Activated CD4-positive, alpha-beta memory T cell treated with anti-CD3 and anti-CD28 coated beads for 36 hours (primary cell): ENCODE measurements at places on chromosomes 4 and X. TPM values are rescaled to one million over a fixed set of nuclear protein-coding genes. Genes with fewer than 3 reads are reported as not detected.

Gene SORCS2
- total RNA-seq: 0.07 TPM

Gene ERVMER34-1
- total RNA-seq: 0.07 TPM

Gene OPRPN
- not detected for total RNA-seq

- H3K27me3 ChIP-seq: peaks cover 2% of the 10 kb centered on the region
- no peaks in the 10 kb centered on the region for H3K4me1 ChIP-seq
- H3K36me3 ChIP-seq: no peaks in the 10 kb centered on the region
- no peak overlapping the region for H3K4me3 ChIP-seq
- no peak overlapping the region for H3K27ac ChIP-seq
- DNase-seq: no peak
These were observed 303.5 kb upstream of the HS3ST1 start for GRCh38 chr4:11732155-11732554.

- H3K27me3 ChIP-seq: no peaks in the 10 kb centered on the region
- H3K4me3 ChIP-seq: no peak overlapping the region
- no peak for DNase-seq
- no peaks in the 10 kb centered on the region for H3K36me3 ChIP-seq
These were observed 2233.9 kb upstream of the TENM3 start for GRCh38 chr4:180009316-180009715.

DNA sequence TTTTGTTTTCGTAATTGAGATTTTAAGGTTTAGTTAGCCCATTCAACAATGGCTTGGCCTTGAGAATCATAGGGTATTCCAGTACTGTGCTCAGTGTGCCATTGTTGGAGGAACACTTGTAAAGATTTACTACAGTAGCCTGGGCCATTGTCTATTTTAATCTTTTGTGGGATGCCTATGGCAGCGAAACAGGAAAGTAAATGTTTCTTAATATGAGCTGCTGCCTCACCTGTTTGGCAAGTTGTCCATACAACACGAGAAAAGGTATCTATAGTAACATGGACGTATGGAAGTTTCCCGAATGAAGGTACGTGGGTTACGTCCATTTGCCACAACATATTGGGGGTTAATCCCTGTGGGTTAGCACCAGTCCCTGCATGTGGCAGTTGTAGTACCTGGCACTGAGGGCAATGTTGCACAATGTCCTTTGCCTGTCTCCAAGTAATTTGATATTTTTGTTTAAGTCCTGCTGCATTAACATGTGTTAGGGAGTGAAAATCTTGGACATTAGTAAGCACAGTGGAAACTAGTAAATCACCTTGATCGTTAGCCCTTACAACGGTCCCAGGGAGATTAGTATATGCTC lies 38.6 kb upstream of the AADAT start:
- DNase-seq: no peak
- H3K4me1 ChIP-seq: no peaks in the 10 kb centered on the region
- no peak overlapping the region for H3K4me3 ChIP-seq
- no peaks in the 10 kb centered on the region for H3K27me3 ChIP-seq
- H3K36me3 ChIP-seq: no peaks in the 10 kb centered on the region

GRCh38 chrX:45807572-45808425 lies 607.1 kb upstream of the DIPK2B start:
- peaks cover 86% of the 10 kb centered on the region for H3K4me1 ChIP-seq
- peak overlapping the region; percentile 64 for H3K4me3 ChIP-seq
- H3K36me3 ChIP-seq: peaks cover 34% of the 10 kb centered on the region
- H3K27ac ChIP-seq: peak overlapping the region; percentile 95

GRCh38 chrX:17860179-17860780 lies 818 bp downstream of the RAI2 start:
- peaks cover 5% of the 10 kb centered on the region for H3K4me1 ChIP-seq
- no peak for DNase-seq
- H3K36me3 ChIP-seq: no peaks in the 10 kb centered on the region

DNA sequence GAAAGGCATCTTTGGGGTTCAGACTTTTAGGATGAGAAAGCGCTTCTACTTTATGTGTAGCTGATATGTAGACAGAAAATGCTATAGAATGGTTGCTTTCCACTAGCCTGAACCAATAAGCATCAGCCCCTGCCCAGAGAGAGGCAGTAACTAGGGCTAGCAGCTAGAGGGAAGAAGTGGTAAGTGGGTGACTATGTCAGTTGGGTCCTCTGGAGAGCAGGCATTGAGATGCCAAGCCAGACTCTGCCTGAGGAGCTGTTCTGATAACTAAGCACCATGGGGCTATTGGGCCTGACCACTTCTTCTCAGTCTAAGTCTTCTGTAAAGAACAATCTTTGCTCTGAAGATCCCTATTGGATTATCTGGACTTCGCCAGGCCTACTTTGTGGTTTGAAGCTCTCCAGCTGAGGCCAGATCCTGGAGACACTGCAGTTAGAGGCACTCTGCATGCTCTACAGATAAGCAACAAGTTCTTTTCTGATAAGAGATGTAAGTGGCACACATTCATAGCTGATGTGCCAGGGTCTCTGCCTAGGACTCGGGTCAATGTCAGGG lies 146.1 kb downstream of the RBM46 start:
- no peaks in the 10 kb centered on the region for H3K36me3 ChIP-seq
- H3K4me1 ChIP-seq: no peaks in the 10 kb centered on the region
- no peak overlapping the region for H3K4me3 ChIP-seq
- H3K27ac ChIP-seq: no peak overlapping the region
- H3K27me3 ChIP-seq: no peaks in the 10 kb centered on the region

GRCh38 chr4:100162027-100162685 lies 28.1 kb downstream of the DDIT4L start:
- H3K36me3 ChIP-seq: no peaks in the 10 kb centered on the region
- no peak overlapping the region for H3K27ac ChIP-seq
- H3K27me3 ChIP-seq: peaks cover 5% of the 10 kb centered on the region
- no peaks in the 10 kb centered on the region for H3K4me1 ChIP-seq
- no peak for DNase-seq
- H3K4me3 ChIP-seq: no peak overlapping the region

DNA sequence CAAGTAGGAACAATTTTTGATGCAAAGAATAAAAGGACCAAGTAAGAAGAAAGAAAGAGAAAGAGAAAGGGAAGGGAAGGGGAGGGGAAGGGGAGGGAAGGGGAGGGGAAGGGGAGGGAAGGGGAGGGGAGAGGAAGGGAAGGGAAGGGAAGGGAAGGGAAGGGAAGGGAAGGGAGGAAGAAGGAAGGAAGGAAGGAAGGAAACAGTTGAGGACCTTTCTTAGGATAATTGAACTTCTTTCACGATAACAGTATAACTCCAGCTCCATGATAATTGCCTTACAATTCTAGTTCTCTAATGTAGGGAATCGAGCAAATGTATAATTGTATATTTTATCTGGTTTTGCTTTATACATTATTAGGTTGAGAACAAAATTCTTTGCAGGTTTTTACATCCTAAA lies 556.2 kb upstream of the PCDH10 start:
- H3K27me3 ChIP-seq: no peaks in the 10 kb centered on the region
- no peak for DNase-seq
- no peaks in the 10 kb centered on the region for H3K36me3 ChIP-seq
- H3K27ac ChIP-seq: no peak overlapping the region
- H3K4me3 ChIP-seq: no peak overlapping the region

- H3K27ac ChIP-seq: no peak overlapping the region
- no peaks in the 10 kb centered on the region for H3K36me3 ChIP-seq
- H3K27me3 ChIP-seq: no peaks in the 10 kb centered on the region
- DNase-seq: no peak
These were observed 192.1 kb downstream of the SPRY1 start for GRCh38 chr4:123588631-123589241.

GRCh38 chrX:9388450-9388849 lies 76.4 kb upstream of the TBL1X start:
- no peak overlapping the region for H3K4me3 ChIP-seq
- H3K27me3 ChIP-seq: no peaks in the 10 kb centered on the region
- no peaks in the 10 kb centered on the region for H3K36me3 ChIP-seq
- no peaks in the 10 kb centered on the region for H3K4me1 ChIP-seq

DNA sequence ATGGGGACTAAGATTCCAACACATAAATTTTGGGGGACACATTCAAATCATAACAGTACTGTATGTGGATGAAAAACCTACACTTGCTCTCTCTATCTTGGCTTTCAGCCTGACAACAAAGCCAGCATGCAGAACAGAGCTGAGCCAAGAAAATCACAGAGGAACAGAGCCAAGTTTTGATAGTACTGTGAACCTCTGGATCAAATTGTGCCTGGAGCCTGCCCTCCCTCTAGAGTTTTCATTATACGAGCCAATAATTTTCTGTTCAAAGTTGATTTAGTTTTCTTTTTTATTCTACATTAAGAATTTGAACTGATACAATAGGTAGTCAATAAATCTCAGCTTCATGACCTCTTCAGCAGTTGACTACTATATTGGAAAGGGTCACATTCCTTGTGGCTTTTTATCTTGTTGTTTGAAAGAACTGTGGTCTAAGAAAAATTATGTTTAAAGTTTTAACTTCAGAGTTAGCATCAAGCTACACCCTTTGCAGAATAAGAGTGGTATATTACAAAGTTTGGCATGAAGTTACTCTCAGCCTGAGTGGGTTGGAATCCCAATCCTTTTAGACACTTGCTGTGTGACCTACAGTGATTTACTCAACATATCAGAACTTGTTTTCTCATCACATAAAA lies 31.1 kb downstream of the GRID2 start:
- H3K4me1 ChIP-seq: no peaks in the 10 kb centered on the region
- H3K4me3 ChIP-seq: no peak overlapping the region
- H3K36me3 ChIP-seq: no peaks in the 10 kb centered on the region
- no peak for DNase-seq
- H3K27me3 ChIP-seq: no peaks in the 10 kb centered on the region

GRCh38 chrX:1427756-1428155 lies 25.0 kb downstream of the ASMTL start:
- DNase-seq: no peak
- H3K27ac ChIP-seq: no peak overlapping the region
- peaks cover 45% of the 10 kb centered on the region for H3K36me3 ChIP-seq
- H3K4me3 ChIP-seq: no peak overlapping the region
- no peaks in the 10 kb centered on the region for H3K27me3 ChIP-seq

- H3K27me3 ChIP-seq: no peaks in the 10 kb centered on the region
- no peaks in the 10 kb centered on the region for H3K36me3 ChIP-seq
- H3K4me3 ChIP-seq: no peak overlapping the region
These were observed 295.3 kb upstream of the GALNTL6 start for GRCh38 chr4:171517883-171518282.

- peaks cover 3% of the 10 kb centered on the region for H3K4me1 ChIP-seq
- no peaks in the 10 kb centered on the region for H3K36me3 ChIP-seq
- no peak overlapping the region for H3K4me3 ChIP-seq
These were observed 41.5 kb upstream of the CYP4V2 start for GRCh38 chr4:186149872-186150271.

- no peak overlapping the region for H3K4me3 ChIP-seq
- H3K27ac ChIP-seq: no peak overlapping the region
- H3K27me3 ChIP-seq: no peaks in the 10 kb centered on the region
- H3K36me3 ChIP-seq: peaks cover 6% of the 10 kb centered on the region
These were observed 26.2 kb downstream of the DLG3 start for GRCh38 chrX:70470850-70471289.

GRCh38 chr4:176009254-176009653 lies 56.4 kb upstream of the WDR17 start:
- H3K4me3 ChIP-seq: no peak overlapping the region
- H3K4me1 ChIP-seq: no peaks in the 10 kb centered on the region
- H3K27me3 ChIP-seq: peaks cover 3% of the 10 kb centered on the region
- H3K36me3 ChIP-seq: no peaks in the 10 kb centered on the region
- DNase-seq: no peak

- no peaks in the 10 kb centered on the region for H3K36me3 ChIP-seq
- H3K27me3 ChIP-seq: no peaks in the 10 kb centered on the region
- DNase-seq: no peak
- no peak overlapping the region for H3K27ac ChIP-seq
- no peak overlapping the region for H3K4me3 ChIP-seq
- H3K4me1 ChIP-seq: no peaks in the 10 kb centered on the region
These were observed 22.6 kb downstream of the RTL9 start for GRCh38 chrX:110381216-110381615.

DNA sequence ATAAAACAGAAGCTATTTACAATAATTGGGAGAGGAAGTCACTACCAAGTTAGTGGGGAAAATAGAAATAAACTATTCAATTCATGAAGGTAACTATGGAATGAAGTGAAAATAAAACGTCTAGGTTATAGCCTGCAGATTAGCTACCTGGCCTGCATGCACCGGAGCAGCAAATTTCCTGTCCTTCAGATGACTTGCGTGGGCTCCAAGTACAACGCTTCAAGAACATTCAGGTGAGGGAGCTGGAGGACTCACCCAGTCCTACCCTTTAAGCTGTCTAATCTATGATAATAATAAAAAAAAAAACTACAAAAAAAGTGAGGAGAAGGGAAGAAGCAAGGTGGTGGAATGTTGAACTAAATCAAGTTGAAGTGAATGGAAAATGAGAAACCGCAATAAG lies 13.2 kb downstream of the C4orf54 start:
- no peak overlapping the region for H3K27ac ChIP-seq
- H3K4me1 ChIP-seq: no peaks in the 10 kb centered on the region
- DNase-seq: no peak
- peaks cover 5% of the 10 kb centered on the region for H3K27me3 ChIP-seq
